Inflammatory macrophage (primary cell): ENCODE measurements at places on chromosomes 1 and 21.

DNA sequence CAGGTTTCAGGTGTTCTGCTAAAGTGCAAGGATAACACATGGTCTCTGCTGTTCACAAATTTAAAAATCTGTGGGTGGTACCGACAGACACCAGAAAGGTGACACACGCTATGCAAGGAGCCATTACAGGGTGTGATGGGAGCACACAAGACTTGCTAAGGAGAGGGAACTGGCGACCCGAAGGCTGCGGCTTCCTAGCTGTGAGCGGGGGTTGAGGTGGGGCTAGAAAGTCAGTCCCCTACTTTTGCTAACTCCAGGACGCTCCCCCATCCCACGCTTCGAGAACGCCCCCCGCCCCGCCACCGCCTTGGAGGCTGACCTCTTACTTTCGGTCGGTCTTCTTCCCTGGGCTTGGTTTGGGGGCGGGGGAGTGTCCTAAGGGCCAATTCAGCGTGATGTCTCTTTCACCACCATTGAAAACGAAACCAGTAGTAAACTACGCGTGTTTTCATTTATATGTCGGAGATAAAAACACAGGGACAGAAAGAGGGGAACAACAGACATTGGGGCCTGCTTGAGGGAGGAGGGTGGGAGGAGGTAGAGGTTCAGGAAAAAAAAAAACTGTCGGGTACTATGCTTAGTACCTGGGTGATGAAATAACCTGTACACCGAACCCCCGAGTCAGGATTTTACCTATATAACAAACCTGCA, 1.1 kb downstream of the CKS1B start:
- DNase-seq, result peak; percentile 85

GRCh38 chr1:16164213-16165072, 8.6 kb upstream of the EPHA2 start:
- DNase-seq, result peak; percentile 17

GRCh38 chr1:48190881-48191280, 31.6 kb upstream of the SLC5A9 start:
- no peak for DNase-seq

DNA sequence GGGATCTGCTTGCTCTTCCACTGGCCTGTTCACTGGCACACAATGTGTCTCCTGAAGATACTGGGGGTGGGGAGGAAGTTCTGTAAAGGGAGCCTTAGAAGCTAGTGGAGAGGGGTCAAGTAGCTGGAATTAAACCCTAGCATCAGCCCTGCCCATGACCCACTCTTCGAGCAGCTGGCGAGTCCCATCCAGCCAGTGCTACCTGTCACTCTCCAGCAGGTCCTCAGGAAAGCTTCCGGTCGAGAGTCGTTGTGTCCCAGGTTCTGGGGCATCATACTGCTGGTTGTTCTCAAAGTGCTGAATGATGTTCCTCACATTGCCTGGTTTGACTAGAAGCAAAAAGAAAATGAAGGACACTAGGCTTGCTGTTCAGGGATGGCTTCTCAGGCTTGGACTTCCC, 30.9 kb downstream of the LRRC71 start:
- no peak for DNase-seq

DNA sequence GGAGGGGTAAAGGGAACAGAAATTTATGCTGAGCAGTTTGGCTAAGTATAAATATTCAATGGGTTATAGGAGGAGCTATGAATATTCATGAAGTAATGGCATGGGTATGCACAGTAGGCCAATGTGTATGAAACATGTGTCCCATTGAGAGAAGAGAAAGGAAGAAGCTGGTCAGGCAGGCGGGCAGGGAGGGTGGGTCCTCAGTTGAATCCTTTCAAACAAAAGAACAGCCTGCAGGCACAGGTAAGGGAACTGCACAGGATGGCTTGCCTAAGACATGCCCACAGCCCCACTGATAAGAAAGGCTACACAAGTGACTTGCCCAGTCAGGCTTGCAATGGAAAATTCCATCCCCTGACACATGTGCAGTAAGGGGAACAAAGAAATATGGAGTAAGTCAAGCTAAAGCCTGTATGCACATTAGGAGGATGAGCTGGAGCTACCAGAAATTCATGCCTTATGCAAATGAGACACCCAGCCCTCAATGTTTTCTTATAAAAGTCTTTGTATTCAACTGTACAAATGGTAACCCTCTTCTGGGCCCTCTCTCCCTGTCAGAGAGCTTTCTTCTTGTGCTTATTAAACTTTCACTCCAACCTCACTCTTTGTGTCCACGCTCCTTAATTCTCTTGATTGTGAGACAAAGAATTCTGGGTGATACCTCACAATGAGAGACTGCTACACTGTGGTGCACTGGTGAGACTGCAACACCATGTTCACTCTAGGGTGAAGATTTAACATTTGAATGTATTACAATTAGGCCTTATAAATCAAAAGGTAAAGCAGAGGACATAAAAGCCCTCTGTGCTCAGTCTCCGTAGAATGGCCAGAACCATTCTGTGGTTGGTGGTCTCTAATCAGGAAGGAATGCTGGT, 96.5 kb downstream of the ATP1B1 start:
- no peak for DNase-seq

DNA sequence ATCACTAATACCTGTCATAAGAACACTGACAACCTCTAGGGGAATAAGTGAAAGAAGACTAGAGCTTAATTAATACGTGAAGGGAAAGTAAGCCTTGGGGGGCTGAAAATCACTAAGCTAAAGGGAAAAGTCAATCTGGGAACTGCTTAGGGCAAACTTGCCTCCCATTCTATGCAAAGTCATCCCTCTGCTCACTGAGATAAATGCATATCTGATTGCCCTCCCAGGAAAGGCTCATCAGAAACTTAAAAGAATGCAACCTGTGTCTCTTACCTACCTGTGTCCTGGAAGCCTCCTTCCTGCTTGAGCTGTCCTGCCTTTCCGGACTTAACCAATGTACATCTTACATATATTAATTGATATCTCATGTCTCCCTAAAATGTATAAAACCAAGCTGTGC, 81.8 kb downstream of the WDR64 start:
- no peak for DNase-seq

GRCh38 chr1:153849487-153850185, 73.1 kb downstream of the GATAD2B start:
- DNase-seq, result peak; percentile 72

DNA sequence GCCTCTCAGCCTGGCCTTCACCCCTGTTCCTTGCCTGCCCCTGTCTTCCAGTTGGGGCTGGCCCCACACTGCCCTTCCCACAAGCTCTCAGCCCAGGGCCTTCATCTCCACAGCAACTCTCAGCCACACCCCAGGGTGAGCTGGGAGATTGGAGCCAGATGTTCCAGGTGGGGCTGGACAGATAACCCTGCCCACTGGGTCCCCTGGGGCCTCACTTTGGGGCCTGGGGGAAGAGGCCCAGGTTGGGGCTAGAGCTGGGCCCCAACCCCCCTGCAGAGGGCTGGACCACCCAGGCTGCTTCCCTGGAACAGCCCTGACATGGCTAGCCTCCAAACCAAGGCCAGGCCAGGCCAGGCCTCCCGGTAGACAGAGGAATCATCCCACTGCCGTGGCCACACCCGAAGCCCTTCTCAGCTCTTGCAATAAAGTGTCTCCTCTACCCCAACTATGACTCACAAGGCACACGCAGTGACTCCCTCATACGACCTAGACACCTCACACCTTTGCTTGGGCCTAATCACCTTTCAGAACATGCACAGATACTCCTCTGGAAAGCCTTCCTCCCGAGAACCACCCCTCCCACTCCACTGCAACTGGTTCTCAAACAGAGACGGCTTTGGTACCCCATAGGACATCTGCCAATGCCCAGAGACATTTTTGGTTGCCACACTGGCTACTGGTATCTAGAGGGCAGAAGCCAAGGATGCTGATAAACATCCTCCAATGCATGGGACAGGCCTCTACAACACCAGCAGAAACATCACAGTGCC, 22.2 kb downstream of the SLC2A1 start:
- peak; percentile 45 for DNase-seq

- no peak for DNase-seq
These were observed 8.2 kb downstream of the HECTD3 start for GRCh38 chr1:45002650-45003645.

- DNase-seq, result no peak
These were observed 163.3 kb downstream of the NRIP1 start for GRCh38 chr21:14901482-14901958.

GRCh38 chr1:47763591-47764171, 233.5 kb downstream of the TRABD2B start:
- no peak for DNase-seq
